ENCODE measurements at places on chromosomes 13 and 19.

DNA sequence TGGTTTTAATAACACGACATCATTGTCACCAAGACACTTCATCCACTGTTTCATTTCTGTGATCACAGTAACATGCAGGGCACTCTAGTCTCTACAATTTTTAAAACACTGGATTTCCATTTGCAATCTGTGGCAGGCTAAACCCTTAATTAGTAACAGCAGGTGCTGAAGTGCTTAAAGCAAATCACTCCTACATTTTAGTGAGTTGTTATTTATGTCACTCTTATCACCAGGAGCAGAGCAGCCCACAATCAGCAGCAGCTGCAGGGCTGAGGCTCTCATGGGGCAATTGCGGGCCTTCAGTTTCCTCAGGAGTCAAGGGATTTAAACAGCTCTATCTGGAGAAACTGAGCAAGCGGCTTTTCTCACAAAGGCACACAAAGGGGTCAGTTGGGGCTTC lies 1.6 kb downstream of the SOHLH2 start:
- no peak for DNase-seq

- no peak for DNase-seq
Observed at GRCh38 chr13:90826688-90827087, 520.8 kb upstream of the MIR17HG start.

DNA sequence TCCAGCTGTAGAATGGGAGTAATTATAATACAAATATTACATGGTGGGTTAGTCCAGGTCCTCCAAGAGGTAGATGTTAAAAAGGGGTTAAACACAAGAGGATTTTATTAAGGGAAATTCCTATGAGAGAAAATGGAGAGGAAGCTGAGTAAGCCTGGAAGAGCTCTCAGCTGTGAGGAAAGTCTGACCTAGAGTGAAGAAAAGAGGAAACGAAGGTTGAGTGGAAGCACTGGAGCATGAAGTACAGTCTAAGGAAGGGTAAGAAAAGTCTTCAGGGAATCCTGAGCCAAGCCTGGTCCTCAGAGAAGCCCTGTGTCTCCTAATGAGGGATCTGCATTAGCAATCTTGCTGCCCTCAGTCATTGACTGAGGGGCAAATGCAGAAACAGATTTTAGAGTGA lies 506.2 kb downstream of the GPC5 start:
- DNase-seq = no peak

GRCh38 chr13:106561551-106562170 lies 6.3 kb downstream of the ARGLU1 start:
- DNase-seq = peak; percentile 14

DNA sequence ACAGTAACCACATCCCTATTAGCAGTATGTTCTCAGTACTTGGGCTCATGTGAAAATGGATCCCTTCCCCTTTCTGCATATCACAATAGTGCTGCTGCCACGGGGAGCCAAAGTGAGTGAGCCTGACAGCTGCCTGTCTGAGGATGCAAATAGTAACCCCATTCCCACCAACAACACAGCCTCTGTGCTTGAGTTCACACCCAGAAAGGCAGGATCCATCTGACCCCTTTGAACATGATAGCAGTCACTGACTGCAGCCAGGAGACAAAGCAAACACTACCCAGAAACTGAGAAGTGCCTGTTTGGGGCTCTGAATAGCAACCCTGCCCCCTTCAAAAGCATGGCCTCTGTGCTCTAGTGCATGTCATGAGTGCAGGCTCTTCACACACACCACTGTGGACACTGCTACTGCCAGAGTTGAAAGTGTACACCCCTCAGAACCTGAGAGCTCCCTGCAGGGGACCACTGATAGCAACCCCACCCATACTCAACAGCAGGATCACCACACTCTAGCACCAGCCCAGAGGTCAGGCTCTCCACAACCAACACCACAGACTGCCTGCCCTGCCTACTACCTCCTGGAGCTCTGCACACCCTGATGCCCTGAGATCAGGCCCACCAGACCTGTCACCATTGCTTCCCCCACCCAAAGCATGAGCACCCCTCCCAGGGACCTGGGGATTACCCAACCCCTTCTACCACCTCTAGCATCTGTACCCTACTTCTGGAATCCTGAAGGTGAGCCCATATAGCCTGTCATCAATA lies 1563.5 kb upstream of the PRR20A start:
- no peak for DNase-seq

GRCh38 chr13:97758317-97758716 lies 195.2 kb upstream of the IPO5 start:
- DNase-seq = no peak

GRCh38 chr19:49188626-49189200 lies 31.1 kb downstream of the TRPM4 start:
- no peak for DNase-seq

- no peak for DNase-seq
Observed at GRCh38 chr19:6375411-6376010, at the start of gene PSPN. Gene PSPN, minus strand, starts transcription at chr19:6375933. Its CDS starts 84 bp downstream, at chr19:6375849.

- DNase-seq = no peak
Observed at GRCh38 chr19:38321646-38322196, 2.1 kb downstream of the KCNK6 start.

GRCh38 chr19:29366757-29367156 lies 153.8 kb upstream of the UQCRFS1 start:
- no peak for DNase-seq

- no peak for DNase-seq
Observed at GRCh38 chr19:10467104-10467706, 36.0 kb downstream of the KEAP1 start.

GRCh38 chr13:73224703-73225102 lies 165.9 kb downstream of the KLF5 start:
- no peak for DNase-seq

- no peak for DNase-seq
Observed at GRCh38 chr19:2711172-2711874, 8.8 kb upstream of the GNG7 start.

- DNase-seq = no peak
Observed at GRCh38 chr13:106418556-106418955, 116.9 kb downstream of the EFNB2 start.

DNA sequence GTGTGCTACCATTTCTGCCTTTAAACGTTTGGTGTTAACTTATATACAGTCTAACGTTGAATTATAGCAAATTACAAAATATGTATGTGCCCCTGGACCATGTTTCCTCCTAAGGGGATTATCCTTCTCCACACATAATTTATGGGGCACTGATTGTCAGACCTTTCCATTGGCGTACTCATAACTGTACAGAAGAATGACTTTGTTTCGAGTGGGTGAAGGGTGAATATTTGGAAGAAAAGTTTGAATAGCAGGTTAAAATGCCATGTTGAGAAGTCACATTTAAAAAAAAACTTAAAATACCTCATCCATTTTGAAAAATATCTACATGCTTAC lies 58.8 kb downstream of the SLC10A2 start:
- no peak for DNase-seq

DNA sequence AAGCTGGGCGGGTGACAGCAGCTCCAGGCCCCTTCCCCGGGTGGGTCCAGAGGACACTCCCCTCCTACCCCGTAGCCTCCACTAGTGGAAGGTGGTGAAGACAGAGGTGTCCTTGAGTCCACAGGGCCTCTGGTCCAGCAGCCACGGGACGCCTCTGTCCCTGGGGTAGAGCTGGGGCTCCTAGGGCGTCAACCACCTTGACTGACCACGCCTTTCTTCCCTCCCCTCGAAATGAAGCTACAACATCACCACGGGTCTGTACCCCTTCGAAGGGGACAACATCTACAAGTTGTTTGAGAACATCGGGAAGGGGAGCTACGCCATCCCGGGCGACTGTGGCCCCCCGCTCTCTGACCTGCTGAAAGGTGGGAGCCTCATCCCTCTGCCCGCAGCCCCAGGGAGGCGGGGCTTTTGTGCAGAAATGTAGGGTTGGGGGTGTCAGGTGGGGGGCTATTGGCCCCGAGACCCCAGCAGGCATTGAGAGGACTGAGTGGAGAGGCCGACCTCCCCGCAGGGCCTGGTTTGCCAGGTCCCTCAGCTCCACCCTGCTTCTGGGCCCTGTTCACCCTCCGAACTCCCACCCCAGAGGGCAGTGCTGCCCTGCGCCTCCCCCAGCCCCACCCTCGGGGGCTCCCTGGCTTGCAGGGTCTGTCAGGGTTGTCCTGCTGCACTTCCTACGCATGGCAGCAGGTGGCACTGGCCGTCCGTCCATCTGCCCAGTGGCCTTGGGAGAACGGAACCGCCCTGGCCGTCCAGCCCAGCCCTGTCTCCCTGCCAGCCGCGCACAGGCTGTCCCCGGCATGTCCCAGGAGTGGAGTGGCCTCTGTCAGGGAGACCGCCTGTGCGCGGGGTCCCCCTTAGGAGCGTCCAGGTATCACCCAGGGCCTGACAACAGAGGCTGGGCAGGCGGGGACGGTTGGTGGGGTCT lies 15.7 kb downstream of the STK11 start:
- no peak for DNase-seq

DNA sequence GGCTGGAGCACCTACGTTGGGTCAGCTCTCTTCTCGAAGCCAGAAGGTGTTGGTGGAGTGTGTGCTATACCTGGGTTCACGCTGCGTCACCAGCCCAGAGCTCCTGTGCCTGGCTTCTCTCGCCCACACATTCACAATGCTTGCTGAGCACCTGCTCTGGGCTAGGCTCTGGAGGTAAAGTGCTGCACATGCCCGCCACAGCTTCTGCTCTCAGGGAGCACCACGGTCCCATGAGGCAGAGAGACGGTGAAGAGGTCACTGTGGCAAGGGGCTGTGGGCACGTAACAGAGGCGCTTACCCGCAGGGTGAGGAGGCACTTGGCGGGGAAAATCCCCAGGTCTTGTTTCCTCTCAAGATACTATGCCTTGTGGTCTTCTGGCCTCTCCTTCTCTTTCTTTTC lies 174.2 kb downstream of the TEX29 start:
- DNase-seq = no peak

GRCh38 chr19:7799640-7800355 lies 30.2 kb upstream of the EVI5L start:
- DNase-seq = no peak

GRCh38 chr19:12527034-12527836 lies 24.0 kb downstream of the ZNF564 start:
- no peak for DNase-seq

- no peak for DNase-seq
Observed at GRCh38 chr13:70816853-70817252, 708.6 kb upstream of the KLHL1 start.

DNA sequence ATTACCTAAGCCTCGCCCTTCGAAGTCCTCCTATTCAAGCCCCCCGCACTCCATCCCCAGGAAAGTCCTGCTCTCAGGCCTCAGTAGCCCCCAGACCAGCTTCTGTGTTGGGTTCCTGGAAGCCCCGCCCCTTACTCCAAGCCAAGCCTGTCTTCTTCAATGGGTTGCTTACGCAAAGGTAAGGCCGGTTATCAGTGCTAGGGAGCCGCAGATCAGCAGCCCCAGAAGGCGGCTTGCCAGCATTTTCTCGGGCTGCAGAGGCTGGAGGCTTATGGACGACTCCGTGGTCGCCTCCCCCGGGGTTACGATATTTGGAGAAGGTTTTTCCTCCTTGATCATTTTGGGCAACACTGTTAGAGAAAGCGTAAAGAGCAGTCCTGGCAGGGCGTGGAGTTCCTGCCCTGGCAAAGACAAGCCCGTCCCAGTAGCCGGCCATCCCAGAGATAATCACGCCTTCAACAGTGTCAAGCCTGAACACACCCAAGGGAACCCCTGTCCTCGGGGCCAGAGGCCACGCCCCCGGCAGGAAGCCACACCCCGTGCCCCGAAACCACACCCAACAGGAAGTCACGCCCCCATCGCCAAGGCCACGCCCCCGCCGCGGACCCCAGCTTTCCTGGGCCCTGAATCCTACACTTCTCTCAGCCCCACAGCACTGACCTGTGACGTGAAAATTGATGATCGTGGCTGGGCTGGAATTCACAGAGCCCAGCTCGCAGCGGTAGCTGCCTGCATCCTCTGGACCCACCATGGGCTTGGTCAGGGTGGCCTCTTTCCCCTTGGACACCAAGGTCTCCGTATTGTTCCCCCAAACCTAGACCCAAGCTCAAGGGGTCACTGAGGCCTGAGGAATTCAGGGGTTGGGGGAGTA lies 954 bp upstream of the RASIP1 start:
- no peak for DNase-seq

GRCh38 chr13:65470781-65471180 lies 1759.4 kb downstream of the PCDH9 start:
- no peak for DNase-seq

DNA sequence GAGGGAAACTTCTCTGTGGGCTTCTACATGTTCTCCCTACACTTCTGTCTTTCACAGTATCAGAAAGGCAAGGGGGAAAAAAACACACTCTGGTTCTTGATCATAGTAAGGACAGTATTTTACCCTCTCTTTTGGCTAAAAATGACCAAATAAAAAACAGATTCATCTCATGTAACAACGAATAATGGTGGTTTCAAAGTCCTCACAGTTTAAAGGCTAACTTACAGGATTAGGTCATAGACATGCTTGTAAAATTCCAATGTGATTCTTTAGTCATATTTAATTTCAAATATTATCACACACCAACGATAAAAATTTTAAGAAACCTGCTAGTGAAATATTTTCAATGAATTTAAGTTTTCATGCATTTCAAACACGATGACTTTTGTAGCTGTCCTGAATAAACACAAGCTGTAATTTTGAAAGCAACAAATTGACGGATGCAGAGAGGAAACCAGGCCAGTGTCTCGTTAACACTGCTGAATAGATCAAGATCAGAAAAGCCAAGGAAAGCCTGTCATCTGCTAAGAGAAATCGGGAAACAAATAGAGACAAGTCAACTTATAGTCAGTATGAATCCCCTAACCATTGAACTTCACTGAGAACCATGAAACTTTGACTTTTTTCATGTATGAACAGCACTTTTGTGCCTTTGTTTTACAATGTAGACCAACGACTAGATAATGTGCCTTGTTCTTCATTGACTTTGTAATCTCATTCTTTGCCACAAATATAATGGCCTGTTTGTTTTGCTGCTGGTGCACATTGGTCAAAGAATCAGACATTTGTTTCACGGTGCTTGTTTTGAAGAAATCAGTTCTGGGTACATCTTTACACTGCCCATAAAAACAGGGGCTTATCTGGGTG lies 22.0 kb downstream of the MBNL2 start:
- DNase-seq = no peak

- no peak for DNase-seq
Observed at GRCh38 chr19:31344403-31344802, 4.8 kb downstream of the TSHZ3 start.

- no peak for DNase-seq
Observed at GRCh38 chr13:62299988-62300387, 884.3 kb upstream of the PCDH20 start.

GRCh38 chr13:97749174-97749573 lies 204.3 kb upstream of the IPO5 start:
- no peak for DNase-seq

- DNase-seq = no peak
Observed at GRCh38 chr13:40673414-40673813, 7.0 kb upstream of the FOXO1 start.
